ENCODE measurements at places on chromosomes 12 and 14.
A peak's percentile ranks its signal among the peaks of the same experiment; 100 is the strongest.

DNA sequence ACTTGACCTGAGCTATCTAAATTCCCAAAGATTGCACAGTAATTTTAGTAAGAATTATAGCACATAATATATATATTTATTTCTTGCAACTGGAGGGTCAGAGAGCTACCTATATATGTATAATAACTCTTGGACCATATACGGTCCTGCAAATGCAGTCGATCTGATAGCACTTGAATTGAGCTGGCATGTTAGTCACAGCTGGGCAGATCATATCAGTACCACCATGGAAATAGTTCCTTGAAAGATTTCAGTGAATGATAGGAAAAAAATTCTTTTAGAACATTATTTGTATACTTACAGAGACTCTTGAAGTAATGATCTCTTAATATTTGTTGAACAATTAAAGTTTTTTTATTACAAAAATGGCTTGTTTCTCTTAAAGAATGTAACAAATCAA is 94.5 kb upstream of the MON2 start:
- no peak for DNase-seq

DNA sequence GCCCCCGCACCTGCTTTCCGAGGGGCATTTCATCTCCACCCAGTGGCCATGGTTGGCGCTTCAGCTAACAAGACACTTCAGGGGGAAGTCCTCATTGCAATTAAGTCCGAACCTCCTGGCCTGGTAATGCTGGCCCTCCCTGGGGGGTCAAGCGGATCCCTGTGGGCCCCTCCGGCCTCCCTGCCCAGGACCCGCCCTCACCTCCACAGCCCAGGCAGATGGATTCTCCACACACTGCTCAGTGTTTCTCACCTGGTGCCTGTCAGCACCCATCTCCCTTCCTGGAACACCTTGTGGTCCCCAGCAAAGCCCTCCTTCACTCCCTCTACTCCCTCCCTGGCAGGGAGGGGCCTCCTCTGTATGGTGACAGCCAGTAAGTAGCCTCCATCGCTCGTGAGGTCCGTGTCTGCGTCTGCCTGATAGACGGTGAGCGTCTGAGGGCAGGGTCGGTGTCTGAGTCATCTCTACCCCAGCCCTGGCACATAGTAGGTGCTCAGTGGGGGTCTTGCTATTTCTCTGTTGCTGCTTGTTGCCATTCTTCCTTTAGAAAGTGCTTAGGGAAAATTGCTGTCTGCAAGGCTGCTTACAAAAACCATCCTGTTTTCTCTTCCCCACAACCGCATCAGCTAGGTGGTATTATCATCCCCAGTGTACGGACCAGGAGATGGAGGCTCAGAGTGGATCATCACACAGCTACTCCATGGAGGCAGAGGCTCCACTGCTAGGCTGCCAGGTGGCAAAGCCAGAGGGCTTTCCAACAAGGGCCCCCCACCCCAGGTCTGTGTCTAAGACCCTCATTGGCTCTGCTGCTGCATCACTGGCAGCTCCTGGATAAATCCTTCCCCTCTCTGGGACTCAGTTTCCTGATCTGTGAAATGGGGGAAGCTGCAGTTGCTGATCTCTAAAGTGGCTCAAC is 39.7 kb upstream of the EML1 start:
- no peak for DNase-seq

DNA sequence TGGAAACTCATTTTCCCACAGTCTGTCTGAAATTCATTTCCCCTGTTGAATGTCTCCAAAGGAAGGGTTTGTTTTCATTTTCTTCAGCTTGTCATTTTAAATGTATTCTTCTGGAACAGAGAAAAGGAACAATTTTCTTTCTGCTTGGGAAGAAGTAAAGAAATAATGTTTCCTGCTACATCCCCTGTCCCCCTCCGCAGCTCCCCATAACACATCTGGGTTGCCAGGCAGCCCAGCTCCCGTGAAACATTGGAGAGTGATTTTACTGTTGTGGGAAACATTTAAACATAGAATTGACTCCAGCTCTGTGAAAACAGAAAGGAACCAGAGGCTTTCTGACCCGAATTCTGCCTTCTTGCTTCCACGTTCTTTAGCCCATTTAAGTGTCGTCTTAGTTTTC is 159.5 kb downstream of the TMEM132C start:
- DNase-seq, result no peak

- DNase-seq, result peak; percentile 89
Measured at GRCh38 chr12:51238510-51239334, at the start of gene DAZAP2. Gene DAZAP2, plus strand, starts transcription at chr12:51238826. Its CDS starts 82 bp downstream, at chr12:51238908.

GRCh38 chr14:51860825-51861499 is 550 bp downstream of the GNG2 start:
- DNase-seq, result no peak

GRCh38 chr12:97185567-97185966 is 277.0 kb upstream of the RMST start:
- no peak for DNase-seq

DNA sequence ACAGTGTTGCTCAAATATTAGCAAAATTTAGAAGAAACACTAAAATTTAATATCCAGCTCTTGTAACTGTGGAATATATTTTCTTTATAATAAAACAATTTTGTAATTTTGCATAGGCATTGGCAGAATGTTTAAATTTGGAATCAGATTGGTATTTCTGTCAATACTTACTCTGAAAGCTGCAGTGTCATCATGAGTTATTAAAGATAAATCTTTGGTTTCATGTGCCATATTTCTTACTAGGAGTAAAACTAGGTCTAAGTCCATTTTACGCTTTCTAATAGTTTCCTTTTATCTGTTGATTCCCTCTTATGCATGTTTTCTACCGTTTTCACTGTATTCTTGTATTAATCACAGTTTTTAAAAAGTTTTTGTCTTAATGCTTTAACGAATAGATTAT is 49.7 kb downstream of the CCDC91 start:
- DNase-seq, result no peak

DNA sequence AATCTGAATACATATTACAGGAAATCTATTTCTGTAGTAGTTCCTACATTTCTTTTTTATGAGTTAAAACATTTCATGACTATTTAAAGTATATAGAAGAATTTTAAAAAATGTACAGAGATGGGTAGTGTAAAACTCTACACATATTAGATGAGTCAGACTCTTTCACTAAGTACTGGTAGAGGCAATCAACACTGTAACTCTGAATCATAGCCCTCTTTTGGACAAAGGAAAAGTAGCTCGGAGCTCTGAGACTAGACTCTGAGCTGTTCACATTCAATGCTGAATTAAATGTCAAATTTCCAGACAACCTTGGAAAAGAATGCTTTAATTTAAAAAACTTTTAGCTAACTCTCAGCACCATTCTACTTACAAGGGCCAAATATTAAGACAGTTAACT is 3.4 kb downstream of the PTCSC3 start:
- no peak for DNase-seq

DNA sequence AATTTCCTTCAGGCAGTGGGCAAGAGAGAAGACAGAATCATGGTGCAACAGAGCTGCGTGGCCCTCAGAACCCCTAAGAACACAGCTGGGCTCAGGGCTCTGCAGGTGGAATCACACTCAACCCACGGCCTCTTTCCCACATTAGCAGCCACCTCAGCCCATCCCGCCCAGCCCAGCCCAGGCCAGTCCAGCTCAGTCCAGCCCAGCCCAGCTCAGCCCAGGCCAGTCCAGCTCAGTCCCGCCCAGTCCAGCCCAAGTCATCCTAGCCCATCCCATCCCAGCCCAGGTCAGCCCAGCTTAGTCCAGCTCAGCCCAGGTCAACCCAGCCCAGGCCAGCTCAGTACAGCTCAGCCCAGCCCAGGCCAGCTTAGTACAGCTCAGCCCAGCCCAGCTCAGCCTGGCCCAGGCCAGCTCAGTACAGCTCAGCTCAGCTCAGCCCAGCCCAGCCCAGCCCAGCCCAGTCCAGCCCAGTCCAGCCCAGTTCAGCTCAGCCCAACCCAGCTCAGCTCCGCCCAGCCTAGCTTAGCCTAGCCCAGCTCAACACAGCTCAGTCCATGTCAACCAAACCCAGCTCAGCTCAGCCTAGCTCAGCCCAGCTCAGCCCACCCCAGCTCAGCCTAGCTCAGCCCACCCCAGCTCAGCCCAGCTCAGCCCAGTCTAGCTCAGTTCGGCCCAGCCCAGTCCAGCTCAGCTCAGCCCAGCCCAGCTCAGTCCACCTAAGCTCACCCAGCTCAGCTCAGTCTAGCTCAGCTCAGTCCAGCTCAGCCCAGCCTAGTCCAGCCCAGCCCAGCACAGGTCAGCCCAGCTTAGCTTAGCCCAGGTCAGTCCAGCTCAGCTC is 183.1 kb downstream of the TMEM121 start:
- DNase-seq, result no peak

GRCh38 chr12:107441665-107442300 is 243.8 kb upstream of the PWP1 start:
- DNase-seq, result no peak

- DNase-seq, result no peak
Measured at GRCh38 chr12:70756118-70756517, 118.9 kb upstream of the PTPRB start.

- DNase-seq, result no peak
Measured at GRCh38 chr12:40597133-40597532, 95.1 kb upstream of the CNTN1 start.

DNA sequence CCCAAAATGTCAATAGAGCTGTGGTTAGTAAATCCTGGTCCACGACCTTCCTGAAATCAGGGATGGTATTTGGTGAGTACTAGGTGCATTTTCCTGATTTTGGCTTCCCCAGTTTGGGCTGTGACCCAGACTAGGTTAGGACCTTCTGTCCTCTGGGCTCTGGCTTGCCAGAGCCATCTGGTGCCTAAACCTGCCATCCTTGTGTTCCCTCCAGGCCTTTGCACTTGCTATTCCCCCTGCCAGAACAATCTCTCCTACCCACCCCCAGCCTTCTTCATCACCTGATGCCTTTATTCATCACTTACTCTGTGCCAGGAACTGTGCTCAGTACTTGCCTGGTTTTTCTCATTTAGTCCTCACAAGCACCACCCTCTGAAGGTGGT is 216.7 kb downstream of the RBM19 start:
- DNase-seq, result no peak

DNA sequence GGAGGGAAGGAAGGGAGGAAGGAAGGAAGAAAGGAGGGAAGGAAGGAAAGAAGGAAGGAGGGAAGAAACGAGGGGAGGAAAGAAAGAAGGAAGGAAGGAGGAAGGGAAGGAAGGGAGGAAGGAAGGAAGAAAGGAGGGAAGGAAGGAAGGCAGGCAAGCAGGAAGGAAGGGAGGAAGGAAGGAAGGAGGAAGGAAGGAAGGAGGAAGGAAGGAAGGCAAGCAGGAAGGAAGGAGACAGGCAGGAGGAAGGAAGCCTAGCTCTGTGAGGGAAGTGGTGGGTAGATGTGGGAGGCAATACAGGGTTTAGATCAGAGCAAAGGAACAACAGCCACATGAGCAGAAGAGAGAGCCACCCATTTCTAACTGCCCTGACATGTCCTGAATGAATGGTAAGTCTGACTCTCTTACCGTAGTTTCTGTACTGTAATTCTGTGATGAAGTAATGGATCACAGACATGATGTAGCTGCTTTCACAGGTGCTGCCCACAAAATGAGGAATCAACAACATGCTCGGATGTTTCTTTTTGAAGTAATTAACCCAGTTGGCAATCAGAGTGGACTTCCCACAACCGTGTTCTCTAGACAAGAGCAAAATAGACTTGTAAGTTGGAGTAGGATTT is 24.4 kb upstream of the HSP90B1 start:
- no peak for DNase-seq

DNA sequence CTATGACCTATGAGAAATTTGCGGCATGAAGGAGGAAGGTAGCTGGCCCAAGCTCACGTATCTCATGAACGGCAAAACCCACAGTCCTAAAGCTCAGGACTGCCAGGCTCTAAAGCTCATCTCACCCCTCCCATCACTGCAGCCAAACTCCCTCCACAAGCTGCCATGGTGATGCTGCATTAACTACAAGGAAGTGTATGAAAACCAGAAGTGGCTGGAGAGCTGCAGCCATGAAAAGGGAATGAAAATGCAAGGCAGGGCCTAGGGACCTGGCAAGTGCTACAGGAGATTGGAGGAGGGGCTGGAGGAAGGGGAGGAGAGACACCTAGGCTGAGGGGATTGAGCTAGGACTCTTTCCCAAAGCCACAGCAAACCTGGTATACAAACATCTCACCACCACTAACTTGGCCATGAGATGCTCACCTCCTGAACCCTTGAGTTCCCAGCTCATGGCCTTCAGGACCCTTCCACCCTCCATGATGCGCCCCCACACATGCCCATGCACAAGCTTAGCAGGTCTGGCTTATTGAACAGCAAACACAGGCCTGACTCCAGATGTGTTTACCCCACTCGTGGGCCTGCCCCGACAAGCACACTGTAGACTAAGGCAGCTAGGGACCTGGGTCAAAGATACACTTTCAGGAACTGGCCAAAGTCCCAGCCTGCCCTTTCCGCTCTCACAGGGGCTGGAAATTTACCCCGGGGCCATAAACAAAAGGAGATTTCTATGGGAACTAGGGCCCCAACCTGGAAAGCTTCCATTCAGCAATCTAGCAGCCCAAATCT is 42.0 kb downstream of the LTBP2 start:
- DNase-seq, result no peak
